ENCODE measurements at places on chromosomes 7 and 10. TPM values are rescaled to one million over a fixed set of nuclear protein-coding genes. Genes with fewer than 3 reads are reported as not detected.
A peak's percentile ranks its signal among the peaks of the same experiment; 100 is the strongest.

DNA sequence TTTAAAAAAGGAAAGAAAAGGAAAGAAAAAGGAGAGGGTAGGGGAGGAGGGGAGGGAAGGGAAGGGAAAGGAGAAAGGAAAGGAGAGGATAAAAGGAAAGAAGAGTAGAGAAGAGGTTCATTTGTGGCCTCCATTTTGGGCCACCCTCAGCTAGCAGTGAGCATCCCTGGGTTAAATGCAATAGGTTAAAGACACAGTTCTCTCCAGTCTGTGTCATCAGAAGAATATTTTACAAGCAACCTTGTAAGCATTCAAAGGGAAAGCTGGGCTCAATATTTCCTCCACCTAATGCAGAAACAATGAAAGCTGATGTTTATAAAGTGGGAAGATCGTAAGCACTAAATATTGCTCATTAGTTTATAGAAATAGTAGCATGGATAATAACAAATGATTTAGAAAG lies 219.1 kb upstream of the PITRM1 start:
- DNase-seq, result no peak

- no peak for DNase-seq
Measured at GRCh38 chr10:75250934-75251333, 15.2 kb upstream of the COMTD1 start.

Gene PIK3AP1
- total RNA-seq, result 68.1 TPM

- DNase-seq, result no peak
Measured at GRCh38 chr7:15764851-15765382, 78.4 kb upstream of the MEOX2 start.

DNA sequence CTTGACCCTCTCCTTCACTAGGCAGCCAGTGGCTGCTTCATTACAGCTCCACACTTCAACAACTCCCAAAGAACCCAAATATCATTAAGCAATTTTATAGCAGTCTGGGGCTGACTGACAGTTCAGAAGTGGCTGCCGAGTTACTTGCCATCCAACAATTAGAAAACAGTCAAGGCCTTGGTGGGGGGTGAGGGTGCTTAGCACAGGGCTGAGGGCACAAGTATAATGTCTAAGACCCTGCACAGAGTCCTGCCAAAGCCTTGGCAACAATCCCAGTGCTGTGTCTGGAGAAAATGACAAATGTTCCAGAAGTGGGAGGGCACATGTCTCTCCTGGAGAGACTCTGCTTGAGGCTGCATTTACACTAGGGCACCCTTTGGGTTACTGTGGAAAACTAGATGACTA lies 71.1 kb downstream of the CXCL12 start:
- DNase-seq, result no peak

GRCh38 chr7:124918662-124919061 lies 11.0 kb downstream of the POT1 start:
- no peak for DNase-seq

DNA sequence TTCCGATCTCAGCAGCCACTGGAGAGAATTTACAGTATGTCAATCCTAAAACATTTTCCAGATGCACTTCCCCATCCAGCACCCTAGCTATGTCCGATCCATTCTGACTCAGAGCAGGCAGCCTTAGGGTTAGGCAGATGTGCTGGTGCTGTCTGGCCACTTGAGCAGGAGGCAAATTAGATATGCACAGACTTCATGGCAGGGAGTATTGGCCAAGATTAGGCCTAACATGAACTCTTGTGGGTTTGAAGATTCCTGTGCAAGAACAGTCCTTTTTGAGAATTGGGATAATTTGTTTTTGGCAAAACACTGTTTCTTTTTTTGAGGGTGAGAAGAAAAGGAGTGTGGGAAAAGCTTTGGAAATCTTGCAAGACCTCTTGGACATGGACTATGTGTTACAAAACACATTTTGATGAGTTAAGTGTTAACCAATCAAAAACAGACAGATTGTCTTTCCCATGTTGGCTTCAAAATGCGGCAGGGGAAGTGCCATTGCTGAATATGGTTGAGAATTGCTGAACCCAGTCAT lies 218.6 kb upstream of the INHBA start:
- no peak for DNase-seq

- DNase-seq, result peak; percentile 64
Measured at GRCh38 chr7:107180378-107180777, 11.6 kb downstream of the HBP1 start.

DNA sequence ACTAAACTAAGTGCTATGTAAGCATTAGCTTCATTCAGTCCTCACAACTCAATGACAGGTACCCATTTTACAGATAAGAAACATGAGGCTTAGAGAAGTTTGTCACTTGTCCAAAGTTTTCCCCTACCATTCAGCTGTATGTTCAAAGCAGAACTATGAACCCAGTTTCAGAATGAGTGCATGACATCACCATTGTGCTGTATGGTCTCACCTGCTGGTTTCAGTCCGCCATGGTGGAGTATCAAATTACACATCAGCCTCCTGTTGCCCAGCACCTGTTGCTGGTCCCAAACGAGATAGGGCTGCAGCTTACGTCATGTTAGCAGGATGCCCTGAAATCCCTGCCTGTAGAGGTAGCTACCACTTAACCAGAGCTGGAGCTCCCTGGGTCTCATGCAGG lies 95.0 kb downstream of the DYNC1I1 start:
- no peak for DNase-seq

Gene MACC1
- total RNA-seq, result 0.19 TPM

- DNase-seq, result no peak
Measured at GRCh38 chr7:71303566-71303965, 171.6 kb downstream of the GALNT17 start.

GRCh38 chr10:93363891-93364648 lies 118.1 kb downstream of the MYOF start:
- DNase-seq, result no peak

- no peak for DNase-seq
Measured at GRCh38 chr10:101901340-101901739, 57.7 kb upstream of the KCNIP2 start.

Gene PRLHR
- not detected for total RNA-seq

Gene COL13A1
- not detected for total RNA-seq

DNA sequence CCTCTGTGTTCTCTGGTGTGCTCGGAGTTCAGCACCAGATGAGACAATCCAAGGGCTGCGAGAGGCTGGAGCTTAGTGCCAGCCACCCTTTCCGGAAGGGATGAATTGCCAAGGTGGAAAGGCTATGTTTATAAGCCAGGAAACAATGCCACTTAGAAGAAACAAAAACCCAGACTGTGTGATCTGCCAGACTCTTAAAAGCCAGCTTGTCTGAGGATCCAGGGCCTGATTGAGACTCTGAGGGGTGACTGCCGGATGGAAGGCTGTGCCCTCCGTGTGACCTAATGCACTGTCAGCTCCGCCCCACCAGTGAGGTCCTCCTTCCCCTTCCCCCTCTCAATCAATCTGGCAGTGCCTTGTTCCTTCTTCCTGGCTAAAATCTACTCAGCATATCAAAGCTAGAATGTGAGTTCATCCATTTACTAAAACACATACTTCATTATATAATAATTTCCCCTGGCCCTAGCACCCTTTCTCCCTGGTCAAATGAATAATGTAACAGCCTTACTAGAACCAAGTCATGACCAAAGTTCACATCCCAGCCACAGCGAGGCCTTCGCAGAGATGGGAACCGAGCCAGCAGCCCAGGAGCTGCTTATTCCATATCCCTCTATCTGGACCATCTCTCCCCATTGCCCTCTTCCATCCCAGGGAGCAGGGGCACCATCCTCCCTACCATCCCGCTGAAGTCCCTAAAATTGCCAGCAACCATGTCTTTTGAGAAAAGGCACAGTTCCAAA lies 25.5 kb downstream of the FAM107B start:
- no peak for DNase-seq

- no peak for DNase-seq
Measured at GRCh38 chr7:79159040-79159664, 294.3 kb downstream of the MAGI2 start.

DNA sequence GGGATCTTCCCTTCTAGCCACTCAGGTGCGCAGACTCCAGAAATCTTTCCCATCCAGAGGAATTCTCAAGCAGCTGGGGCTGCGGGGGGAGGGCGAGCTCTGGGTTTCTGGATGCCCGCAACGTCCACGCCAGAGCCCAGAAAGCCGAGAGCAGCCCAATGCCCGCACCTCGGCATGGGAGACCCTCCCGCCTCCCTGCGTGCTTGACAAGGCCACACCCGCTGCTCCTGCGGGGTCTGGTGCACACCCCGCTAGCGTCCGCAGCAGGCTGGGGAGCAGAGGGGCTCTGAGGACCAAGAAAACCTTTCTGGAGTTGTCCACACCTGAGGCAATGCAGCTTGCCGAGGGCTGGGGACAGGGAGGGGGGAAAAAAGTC lies 66.2 kb downstream of the SLC29A4 start:
- DNase-seq, result no peak

DNA sequence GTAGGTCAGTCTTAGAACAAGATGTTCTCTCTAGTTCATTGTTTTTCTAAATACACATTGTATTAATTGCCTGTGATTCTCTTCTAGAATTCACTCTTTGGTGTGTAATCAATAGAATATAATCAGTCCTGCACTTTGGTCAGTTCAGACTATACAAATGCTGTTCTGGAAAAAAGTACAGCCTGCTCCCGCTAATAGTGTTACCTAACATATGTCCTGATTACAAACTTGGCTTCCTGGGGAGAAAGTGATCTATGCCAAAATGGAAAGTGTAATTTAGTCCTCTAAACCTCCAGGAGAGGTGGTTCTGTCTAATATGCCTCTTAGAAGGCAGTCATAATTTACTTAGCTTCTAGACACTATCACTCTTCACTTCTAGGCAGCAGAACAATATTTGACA lies 215.5 kb downstream of the SEMA3D start:
- no peak for DNase-seq

DNA sequence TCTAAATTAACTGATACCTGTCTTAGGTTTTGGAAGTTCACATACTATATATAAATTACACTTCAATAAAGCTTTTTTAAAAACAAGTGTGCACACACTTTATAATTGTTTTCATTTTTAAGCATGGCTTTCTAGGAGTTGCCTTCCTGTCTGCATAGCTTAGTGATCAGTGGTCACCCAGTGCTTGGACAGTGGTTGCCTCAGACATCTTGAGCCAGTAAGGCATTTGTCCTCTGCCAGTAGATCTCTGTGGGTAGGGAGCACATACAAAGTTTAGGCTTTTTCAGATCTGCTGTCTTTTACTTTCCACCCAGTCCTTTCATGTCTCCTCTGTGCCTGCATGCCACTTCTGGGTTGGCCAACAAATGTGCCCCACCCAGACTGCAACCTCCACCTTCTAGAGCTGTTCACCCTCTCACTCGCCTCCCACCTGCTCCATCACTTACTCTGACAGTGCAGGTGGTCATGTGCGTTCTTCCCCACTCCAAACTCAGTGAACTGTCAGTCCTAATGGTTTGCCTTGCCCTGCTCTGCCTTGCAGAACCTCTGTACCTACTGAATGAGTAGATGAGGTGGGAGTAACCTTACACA lies 31.7 kb downstream of the TPST1 start:
- DNase-seq, result no peak

- no peak for DNase-seq
Measured at GRCh38 chr7:70392256-70392876, 739.6 kb upstream of the GALNT17 start.

- DNase-seq, result no peak
Measured at GRCh38 chr7:89728481-89728880, 425.8 kb upstream of the STEAP1 start.

Gene ZNF33B
- 34.8 TPM for total RNA-seq

DNA sequence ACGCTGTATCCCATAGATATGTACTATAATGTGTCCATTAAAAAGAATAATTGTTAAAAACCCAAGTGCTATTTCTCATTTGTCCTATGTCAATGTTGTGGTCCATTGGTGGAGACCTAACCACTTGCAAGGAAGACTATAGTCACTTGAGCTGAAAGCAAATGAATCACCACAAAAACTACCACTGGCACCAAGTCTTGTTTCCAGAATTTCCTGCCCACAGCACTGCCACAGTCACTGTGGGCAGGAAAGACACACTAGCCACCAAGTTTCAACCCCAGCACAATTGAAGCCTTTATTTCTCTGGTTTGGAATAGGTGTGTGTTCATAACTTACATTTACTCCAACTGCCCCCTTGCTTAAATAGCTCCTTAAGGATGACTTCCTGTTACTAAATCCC lies 12.4 kb downstream of the DIP2C start:
- DNase-seq, result no peak

- DNase-seq, result no peak
Measured at GRCh38 chr10:48651293-48651692, 33.4 kb upstream of the WDFY4 start.

Gene NKX1-2
- total RNA-seq, result not detected

- no peak for DNase-seq
Measured at GRCh38 chr7:152462995-152463708, 27.3 kb upstream of the KMT2C start.

DNA sequence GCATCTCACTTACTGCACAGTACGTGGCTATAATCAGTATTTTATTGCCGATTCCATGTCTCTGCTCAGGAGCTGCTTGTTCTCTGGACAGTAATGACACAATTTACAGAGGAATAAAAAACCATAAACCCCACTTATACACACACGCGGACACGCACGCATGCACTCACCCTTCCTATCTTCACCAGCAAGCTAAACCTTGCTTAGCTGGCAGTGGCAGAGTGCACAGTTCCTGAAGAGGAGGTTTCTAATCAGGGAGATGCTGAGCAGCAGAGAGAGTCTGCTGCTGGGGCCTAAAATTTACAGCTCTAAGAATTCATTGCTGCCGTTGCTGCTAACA lies 66.3 kb downstream of the SND1 start:
- DNase-seq, result no peak

- DNase-seq, result no peak
Measured at GRCh38 chr7:24197852-24198251, 86.1 kb upstream of the NPY start.

Gene AEBP1
- 27.5 TPM for total RNA-seq
